ENCODE measurements at places on chromosomes 7 and 10.

DNA sequence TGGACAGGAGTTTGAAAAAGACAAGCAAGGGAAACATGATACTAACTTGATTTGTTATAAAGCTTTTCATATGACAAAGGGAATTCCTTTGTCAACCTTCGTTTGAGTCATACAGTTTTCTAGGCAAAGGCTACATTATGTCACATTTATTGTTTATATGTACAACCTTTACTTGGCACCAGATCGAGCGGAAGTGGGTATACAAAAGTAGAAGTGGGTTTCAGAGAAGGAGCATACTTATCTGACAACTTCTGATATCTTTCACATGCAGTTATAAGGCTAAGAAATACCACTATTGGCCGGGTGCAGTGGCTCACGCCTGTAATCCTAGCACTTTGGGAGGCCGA lies 11.0 kb downstream of the STMP1 start:
- DNase-seq, result no peak

DNA sequence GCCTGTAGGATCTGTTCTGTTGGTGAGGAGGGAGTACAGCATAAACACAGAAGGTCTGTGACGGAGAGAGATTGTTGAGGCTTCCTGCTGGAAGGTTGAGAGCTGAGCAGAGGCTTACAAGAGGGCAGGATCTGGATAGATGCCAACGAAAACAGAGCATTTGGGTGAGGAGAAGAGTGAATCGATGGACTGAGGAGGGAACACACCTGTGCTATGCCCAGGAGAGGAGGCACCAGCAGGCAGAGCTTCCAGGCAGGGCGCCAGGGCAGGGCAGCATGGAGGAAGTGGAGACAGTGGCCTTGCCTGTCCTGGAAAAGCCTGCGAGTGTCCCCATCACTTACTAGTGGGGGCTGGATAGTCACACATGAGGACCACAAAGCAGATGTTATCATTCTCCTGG lies 282.9 kb downstream of the PAXIP1 start:
- DNase-seq, result no peak

DNA sequence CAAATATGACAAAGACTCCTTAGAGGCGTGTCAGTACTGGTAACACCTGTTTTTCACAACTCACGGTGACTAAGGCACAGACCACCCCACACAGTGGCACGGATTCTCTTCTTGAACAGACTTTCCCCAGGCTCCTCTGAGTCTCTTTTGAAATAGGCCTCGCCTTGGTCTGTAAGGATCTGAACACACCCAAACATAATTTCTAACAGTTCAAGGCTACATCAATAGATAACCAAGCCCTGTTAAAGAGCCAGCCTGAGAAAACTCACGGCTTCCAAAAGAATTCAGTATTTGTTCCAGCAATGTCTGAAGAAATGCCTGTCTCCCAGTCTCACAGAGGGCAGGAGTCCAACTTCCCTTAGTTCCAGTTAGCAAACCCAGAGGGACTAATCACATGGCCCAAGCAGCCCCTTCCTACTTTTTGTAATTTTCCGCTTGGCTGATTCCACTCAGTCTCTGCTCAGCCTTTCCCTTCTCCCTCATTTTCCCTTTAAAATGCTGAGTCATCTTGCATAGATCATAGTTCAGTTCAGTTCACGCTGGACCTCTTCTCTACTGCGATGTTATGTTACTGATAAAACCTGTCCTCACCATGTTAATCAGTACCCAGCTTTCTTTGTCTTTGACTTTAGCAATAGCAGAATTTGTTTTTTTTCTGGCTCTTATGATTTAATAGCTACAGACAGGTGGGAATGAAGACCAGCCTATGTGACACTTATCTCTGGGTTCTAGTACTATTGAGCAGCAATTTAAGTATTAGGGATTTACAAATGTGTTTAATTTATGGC lies 22.6 kb upstream of the AKR1C3 start:
- no peak for DNase-seq

- no peak for DNase-seq
Measured at GRCh38 chr7:128167791-128168666, 73.0 kb upstream of the LEP start.

- no peak for DNase-seq
Measured at GRCh38 chr10:31930856-31931255, 2.2 kb upstream of the ARHGAP12 start.

GRCh38 chr7:26307791-26308190 lies 16.1 kb downstream of the SNX10 start:
- DNase-seq, result no peak
